ENCODE measurements at places on chromosomes 16 and 17. TPM values are rescaled to one million over a fixed set of nuclear protein-coding genes. Genes with fewer than 3 reads are reported as not detected.

GRCh38 chr17:65556014-65556909, 5.2 kb downstream of the AXIN2 start:
- H3K27me3 ChIP-seq: peaks cover 6% of the 10 kb centered on the region

GRCh38 chr16:86403541-86404163, 106.7 kb upstream of the FOXF1 start:
- no peaks in the 10 kb centered on the region for H3K36me3 ChIP-seq
- no peak for DNase-seq
- H3K27me3 ChIP-seq: peaks cover 27% of the 10 kb centered on the region
- H3K4me1 ChIP-seq: peaks cover 7% of the 10 kb centered on the region
- H3K27ac ChIP-seq: peak overlapping the region; percentile 67

- H3K36me3 ChIP-seq: no peaks in the 10 kb centered on the region
- H3K27me3 ChIP-seq: no peaks in the 10 kb centered on the region
- no peak overlapping the region for H3K27ac ChIP-seq
- H3K4me1 ChIP-seq: no peaks in the 10 kb centered on the region
- no peak for DNase-seq
- H3K4me3 ChIP-seq: no peak overlapping the region
These were observed 9.9 kb downstream of the COL1A1 start for GRCh38 chr17:50191359-50192143.

GRCh38 chr16:65176603-65177002, 54.7 kb upstream of the CDH11 start:
- H3K36me3 ChIP-seq: no peaks in the 10 kb centered on the region
- no peak overlapping the region for H3K27ac ChIP-seq
- no peaks in the 10 kb centered on the region for H3K4me1 ChIP-seq
- no peak overlapping the region for H3K4me3 ChIP-seq
- DNase-seq: no peak
- H3K27me3 ChIP-seq: peaks cover 3% of the 10 kb centered on the region

DNA sequence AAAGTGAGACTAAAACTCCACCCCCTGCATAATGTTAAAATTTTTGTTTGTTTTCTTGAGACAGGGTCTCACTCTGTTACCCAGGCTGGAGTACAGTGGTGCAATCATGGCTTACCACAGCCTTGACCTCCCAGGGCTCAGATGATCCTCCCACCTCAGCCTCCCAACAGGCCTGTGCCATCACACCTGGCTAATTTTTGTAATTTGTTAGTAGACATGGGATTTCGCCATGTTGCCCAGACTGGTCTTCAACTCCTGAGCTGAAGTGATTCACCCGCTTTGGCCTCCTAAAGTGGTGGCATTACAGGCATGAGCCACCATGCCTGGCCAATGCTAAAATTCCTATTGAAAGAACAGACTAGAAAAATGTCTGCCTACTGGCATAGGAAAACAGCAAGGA, 103.8 kb downstream of the TRIM37 start:
- H3K4me3 ChIP-seq: no peak overlapping the region
- H3K4me1 ChIP-seq: peaks cover 13% of the 10 kb centered on the region
- DNase-seq: no peak
- H3K36me3 ChIP-seq: peaks cover 8% of the 10 kb centered on the region

GRCh38 chr17:16912021-16912962, 59.6 kb downstream of the TNFRSF13B start:
- H3K4me1 ChIP-seq: no peaks in the 10 kb centered on the region
- no peak overlapping the region for H3K4me3 ChIP-seq
- H3K36me3 ChIP-seq: no peaks in the 10 kb centered on the region
- no peak overlapping the region for H3K27ac ChIP-seq

DNA sequence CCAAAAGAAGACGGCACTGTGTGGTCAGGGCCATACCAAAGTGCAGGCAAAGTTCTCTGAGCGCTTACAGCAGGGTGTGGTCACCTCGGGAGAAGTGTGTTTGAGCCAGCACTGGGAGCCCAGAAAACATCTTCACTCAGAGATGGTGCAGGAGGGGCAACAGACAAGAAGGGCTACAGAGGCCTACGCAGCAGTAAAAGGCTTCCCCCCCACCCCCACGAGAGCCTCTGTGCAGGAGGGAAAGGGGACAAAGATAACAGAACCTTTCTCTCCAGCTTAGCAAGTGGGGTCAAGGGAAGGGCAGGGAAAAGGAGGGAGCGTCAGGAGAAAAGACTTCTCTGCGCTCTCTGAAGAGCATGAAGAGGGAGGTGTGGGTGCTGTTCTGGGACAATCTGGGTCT, 2.8 kb downstream of the VAT1 start:
- peak overlapping the region; percentile 93 for H3K27ac ChIP-seq
- no peak for DNase-seq
- no peaks in the 10 kb centered on the region for H3K27me3 ChIP-seq
- peaks cover 14% of the 10 kb centered on the region for H3K36me3 ChIP-seq

DNA sequence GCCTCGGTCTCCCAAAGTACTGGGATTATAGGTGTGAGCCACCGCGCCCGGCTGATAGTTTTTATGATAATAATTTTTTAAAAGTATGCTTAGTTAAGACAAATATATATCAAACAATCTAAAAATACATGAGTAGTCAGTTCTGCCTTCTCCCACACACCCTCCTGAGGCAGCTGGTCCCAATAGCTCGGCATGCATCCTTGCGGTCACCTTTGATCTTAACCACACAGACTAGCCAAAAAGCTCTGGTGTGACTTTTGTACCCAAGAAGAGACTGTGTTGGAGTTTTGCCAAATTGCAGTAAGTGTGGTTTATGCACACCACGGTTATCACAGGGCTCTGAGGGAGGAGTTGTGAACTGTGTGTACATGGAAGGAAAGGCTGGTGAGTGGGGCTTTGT, 25.6 kb downstream of the ATP6V0A1 start:
- no peak overlapping the region for H3K27ac ChIP-seq
- DNase-seq: no peak
- H3K27me3 ChIP-seq: no peaks in the 10 kb centered on the region
- H3K36me3 ChIP-seq: peaks cover 23% of the 10 kb centered on the region
- H3K4me3 ChIP-seq: no peak overlapping the region

DNA sequence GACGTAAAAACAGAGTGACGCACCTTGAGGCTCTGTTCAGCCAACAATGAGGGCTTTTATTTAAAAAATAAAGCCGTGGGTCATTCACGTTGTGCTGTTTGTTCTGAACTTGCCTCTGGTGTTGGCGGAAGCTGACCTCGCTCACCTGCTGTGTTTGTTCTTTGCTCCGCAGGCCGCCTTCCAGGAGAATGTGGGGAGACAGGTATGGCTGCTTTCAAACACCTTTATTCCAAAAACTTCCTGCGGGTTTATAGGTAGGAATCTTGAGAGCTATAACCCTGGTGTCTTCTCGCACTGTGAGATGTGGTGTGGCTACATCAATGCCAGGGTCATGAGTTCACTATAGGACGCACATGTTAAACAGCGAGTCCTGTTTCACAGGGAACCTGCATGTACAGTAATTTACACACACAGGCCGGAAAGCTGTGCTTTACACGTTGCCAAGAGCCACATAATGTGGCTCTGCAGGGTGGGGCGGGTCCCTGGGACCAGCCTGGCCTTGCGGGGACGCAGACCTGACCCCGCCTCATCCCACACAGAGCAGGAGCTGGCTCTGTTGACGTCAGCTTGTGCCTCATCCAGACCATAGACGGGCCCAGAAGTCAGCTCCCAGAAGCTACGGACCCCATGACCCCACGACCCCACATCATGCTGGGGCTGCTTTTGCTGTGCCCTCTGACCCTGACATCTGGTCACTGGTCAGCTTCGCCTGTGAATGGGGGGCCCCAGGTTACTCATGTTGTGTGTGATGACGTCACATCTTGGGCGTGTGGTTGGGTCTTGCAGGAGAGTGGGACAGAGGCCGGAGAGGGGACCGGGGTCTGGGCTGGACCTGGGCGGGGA, 49.9 kb upstream of the ZNF750 start:
- peaks cover 11% of the 10 kb centered on the region for H3K36me3 ChIP-seq
- H3K4me1 ChIP-seq: peaks cover 68% of the 10 kb centered on the region
- peak; percentile 46 for DNase-seq

GRCh38 chr16:68887107-68887506, 43.8 kb downstream of the TANGO6 start:
- no peaks in the 10 kb centered on the region for H3K36me3 ChIP-seq
- peaks cover 6% of the 10 kb centered on the region for H3K4me1 ChIP-seq
- H3K4me3 ChIP-seq: no peak overlapping the region
- no peak for DNase-seq
- no peaks in the 10 kb centered on the region for H3K27me3 ChIP-seq

GRCh38 chr16:30009990-30010843, 610 bp downstream of the DOC2A start:
- peaks cover 2% of the 10 kb centered on the region for H3K36me3 ChIP-seq
- no peak overlapping the region for H3K27ac ChIP-seq
- H3K27me3 ChIP-seq: peaks cover 40% of the 10 kb centered on the region
- DNase-seq: no peak
- H3K4me1 ChIP-seq: peaks cover 3% of the 10 kb centered on the region
- H3K4me3 ChIP-seq: peak overlapping the region; percentile 60

GRCh38 chr17:61205401-61205800, 194.2 kb upstream of the TBX2 start:
- DNase-seq: no peak
- H3K27me3 ChIP-seq: no peaks in the 10 kb centered on the region
- H3K27ac ChIP-seq: no peak overlapping the region
- H3K4me3 ChIP-seq: no peak overlapping the region
- H3K4me1 ChIP-seq: peaks cover 28% of the 10 kb centered on the region

DNA sequence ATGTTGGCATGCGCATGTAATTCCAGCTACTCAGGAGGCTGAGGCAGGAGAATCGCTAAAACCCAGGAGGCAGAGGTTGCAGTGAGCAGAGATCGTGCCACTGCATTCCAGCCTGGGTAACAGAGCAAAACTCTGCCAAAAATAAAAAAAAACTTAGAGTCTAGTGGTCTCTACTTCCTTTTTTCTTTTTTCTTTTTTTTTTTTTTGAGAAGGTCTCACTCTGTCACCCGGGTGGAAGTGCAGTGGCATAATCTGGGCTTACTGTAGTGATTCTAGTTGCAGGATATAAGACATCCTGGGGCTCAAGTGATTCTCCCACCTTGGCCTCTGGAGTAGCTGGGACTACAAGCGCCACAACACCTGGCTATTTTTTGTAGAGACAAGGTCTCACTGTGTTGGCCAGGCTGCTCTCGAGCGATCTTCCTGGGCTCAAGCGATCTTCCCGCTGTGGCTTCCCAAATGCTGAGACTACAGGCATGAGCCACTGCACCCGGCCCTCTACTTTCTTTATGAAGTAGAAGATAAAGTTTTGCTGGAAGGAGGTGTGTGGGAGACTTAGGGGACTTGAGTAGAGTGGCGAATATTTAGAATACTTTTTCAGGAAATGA, 47.9 kb upstream of the TAOK1 start:
- H3K36me3 ChIP-seq: no peaks in the 10 kb centered on the region
- peaks cover 8% of the 10 kb centered on the region for H3K27me3 ChIP-seq
- DNase-seq: no peak
- no peak overlapping the region for H3K4me3 ChIP-seq

GRCh38 chr17:38333635-38334295, 10.0 kb downstream of the GPR179 start:
- H3K27me3 ChIP-seq: peaks cover 32% of the 10 kb centered on the region
- H3K36me3 ChIP-seq: no peaks in the 10 kb centered on the region
- H3K27ac ChIP-seq: no peak overlapping the region
- DNase-seq: peak; percentile 56

GRCh38 chr16:87840271-87840978, 28.9 kb downstream of the SLC7A5 start:
- H3K4me1 ChIP-seq: no peaks in the 10 kb centered on the region
- H3K4me3 ChIP-seq: no peak overlapping the region
- H3K27ac ChIP-seq: no peak overlapping the region
- H3K27me3 ChIP-seq: no peaks in the 10 kb centered on the region

- peaks cover 2% of the 10 kb centered on the region for H3K36me3 ChIP-seq
- no peak overlapping the region for H3K4me3 ChIP-seq
- no peak for DNase-seq
- H3K4me1 ChIP-seq: no peaks in the 10 kb centered on the region
- H3K27me3 ChIP-seq: peaks cover 7% of the 10 kb centered on the region
These were observed 5.3 kb downstream of the RPUSD1 start for GRCh38 chr16:782766-783403.

DNA sequence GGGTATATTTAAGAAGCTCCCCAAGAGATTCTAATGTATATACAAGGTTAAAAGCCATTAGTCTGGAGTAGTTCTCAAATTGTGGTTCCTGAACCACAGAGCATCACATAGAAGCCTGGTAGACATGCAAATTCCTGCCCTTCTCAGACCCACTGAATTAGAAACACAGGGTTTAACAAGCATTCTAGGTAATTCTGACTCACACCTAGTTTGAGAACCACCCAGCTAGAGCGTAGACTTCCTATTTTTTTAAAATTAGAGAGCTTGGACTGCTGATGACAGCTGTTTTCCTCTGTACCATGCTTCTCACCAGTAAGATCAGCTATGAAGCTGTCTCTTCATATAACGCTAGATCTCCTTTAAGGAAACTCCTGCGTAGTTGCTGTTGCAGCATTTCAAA, 50.6 kb downstream of the HS3ST3B1 start:
- no peak overlapping the region for H3K4me3 ChIP-seq
- H3K4me1 ChIP-seq: peaks cover 5% of the 10 kb centered on the region
- H3K27ac ChIP-seq: no peak overlapping the region
- no peak for DNase-seq
- no peaks in the 10 kb centered on the region for H3K27me3 ChIP-seq
- H3K36me3 ChIP-seq: peaks cover 6% of the 10 kb centered on the region

GRCh38 chr16:70709457-70709856, 23.6 kb upstream of the MTSS2 start:
- DNase-seq: no peak
- no peaks in the 10 kb centered on the region for H3K36me3 ChIP-seq
- peaks cover 8% of the 10 kb centered on the region for H3K4me1 ChIP-seq

GRCh38 chr16:31700530-31701388, 172.8 kb upstream of the ZNF267 start:
- H3K4me3 ChIP-seq: peak overlapping the region; percentile 91
- DNase-seq: peak; percentile 82
- H3K27me3 ChIP-seq: peaks cover 5% of the 10 kb centered on the region
- peaks cover 10% of the 10 kb centered on the region for H3K4me1 ChIP-seq
- peaks cover 4% of the 10 kb centered on the region for H3K36me3 ChIP-seq

LGALS9B gene
- not detected for total RNA-seq

UMOD gene
- 0.11 TPM for total RNA-seq

CCL8 gene
- not detected for total RNA-seq

C17orf100 gene
- 6.1 TPM for total RNA-seq

MSLN gene
- 0.50 TPM for total RNA-seq

PMFBP1 gene
- total RNA-seq: 3.9 TPM

ABCA9 gene
- total RNA-seq: 0.14 TPM

HBQ1 gene
- 0.84 TPM for total RNA-seq
